ENCODE measurements at places on chromosomes 11 and 22.

DNA sequence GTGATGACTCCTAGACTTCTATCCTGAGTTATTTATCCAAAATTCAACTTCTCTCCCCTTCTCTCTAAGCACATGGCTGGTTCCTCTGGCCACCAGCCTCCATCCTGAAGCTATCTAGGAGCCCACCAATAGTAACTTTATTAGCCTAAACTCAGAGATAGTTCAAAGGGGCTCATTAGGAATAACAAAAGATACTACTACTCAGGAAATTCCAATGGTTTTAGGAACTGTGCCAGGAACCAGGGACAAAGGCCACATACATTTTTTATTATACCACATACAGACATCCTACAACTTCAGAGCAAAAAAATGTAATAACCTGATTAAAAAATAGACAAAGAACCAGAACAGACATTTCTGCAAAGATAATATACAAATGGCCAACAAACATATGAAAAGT, 27.9 kb downstream of the SLC25A17 start:
- DNase-seq = no peak

GRCh38 chr11:28146123-28146751, 38.0 kb downstream of the METTL15 start:
- no peak for DNase-seq

DNA sequence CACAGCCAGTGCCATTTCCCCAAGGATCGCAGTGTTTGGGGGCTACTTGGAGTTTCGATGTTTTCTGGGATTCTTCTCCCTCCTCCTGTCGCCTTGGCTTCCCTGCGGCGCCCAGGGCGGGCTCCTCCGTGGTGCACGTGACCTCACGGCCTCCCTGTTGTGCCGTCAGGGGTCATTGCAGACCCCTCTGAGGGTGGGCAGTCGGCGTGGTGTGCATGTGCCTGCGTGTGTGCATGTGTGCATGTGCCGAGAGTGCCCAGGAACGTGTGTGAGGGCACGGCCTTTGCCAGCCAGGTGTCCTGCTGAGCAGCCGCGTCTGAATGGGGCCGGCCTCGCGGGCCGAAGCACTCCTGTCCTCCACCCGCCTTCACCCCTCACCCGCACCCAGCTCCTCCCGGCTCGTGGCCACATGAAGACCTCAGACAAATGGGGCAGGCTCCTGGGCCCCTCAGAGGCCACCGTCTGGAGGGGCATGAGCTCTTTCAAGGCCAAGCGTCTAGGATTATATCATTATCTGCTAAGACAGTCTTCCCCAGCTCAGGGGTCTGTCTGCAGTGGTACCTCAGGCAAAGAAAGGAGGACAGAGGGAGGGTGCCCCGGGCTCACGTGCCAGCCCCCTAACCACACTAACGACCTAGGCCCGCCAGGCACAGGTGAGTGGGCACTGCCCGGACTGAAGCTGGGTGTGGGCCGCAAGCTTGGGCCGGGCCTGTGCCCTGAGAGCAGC, 9.4 kb upstream of the MRPL23 start:
- no peak for DNase-seq

GRCh38 chr11:112882494-112883381, 78.5 kb upstream of the NCAM1 start:
- no peak for DNase-seq

- DNase-seq = no peak
Measured at GRCh38 chr11:16791191-16791961, 52.9 kb downstream of the C11orf58 start.

DNA sequence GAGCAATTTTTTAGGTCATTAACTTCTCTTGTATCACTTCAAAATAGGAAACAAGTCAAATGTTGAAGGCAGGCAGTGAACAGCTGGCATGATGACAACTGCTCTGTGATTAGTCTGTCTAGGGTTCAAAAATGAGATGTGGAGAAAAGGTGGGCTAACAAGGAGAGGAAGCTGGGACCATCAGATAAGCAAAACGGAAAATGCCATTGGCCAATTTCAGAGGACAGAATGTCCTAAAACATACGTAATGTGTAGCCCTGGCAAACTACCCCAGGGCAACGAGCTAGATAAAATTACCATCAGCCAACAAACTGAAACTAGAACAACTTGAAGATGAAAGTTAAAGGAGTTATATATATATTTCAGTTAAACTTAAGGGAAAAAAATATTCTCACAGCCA, 93.2 kb downstream of the RELT start:
- DNase-seq = no peak

All from T-helper 2 cell (primary cell).